ENCODE measurements at places on chromosomes 13 and 19.

DNA sequence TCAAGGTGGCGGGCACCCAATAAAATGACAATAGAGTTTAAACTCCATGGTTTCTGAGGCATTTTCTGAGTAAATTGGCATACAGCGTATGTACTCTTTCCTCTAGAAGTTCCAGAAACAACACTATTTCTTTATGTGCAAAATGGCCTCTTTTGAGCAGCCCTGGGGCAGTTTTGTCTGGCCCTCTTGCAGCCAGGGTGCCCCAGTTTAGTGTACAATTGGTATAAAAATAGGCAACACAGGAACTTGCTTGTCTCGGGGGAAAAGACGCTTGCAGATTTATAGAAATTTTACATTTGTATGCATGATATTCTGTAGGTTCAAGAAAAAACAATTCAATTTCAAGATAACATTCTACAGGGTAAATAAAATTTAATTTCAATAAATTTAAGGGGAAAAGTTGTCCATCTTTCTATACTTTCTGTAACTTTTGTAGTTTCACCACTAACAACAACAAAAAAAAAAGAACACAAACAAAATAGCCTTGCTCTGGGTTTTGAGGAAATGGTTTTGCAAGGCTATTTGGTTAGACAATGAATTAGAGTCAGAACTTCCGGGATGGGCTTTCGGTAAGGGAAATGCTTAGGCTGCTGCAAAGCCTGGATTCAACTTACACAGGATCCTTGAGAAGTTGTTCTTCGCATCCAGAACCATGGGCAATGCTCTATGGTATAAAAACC is 45.3 kb downstream of the LRCH1 start:
- no peak for DNase-seq

DNA sequence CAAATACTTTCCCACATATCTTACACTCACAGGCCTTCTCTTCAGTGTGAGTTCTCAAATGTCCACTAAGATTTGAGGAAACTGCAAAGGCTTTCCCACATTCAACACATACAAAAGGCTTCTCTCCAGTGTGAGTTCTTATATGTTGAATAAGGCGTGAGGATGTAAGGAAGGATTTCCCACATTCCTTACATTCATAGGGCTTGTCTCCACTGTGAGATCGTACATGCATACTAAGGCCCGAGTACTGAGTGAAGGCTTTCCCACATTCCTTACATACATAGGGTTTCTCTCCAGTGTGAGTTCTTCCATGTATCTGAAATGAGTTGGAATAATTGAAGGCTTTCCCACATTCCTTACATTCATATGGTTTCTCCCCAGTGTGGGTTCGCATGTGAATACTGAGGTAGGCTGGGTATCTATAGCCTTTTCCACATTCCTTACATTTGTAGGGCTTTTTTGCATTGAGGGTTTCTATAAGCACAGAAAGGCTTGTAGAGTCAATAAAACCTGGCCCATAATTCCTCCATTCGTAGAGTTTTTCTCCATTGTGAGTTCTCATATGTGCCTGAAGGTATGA is 9.6 kb downstream of the ZNF426 start:
- DNase-seq = no peak

GRCh38 chr19:39563408-39563807 is 23.4 kb upstream of the EID2 start:
- no peak for DNase-seq

DNA sequence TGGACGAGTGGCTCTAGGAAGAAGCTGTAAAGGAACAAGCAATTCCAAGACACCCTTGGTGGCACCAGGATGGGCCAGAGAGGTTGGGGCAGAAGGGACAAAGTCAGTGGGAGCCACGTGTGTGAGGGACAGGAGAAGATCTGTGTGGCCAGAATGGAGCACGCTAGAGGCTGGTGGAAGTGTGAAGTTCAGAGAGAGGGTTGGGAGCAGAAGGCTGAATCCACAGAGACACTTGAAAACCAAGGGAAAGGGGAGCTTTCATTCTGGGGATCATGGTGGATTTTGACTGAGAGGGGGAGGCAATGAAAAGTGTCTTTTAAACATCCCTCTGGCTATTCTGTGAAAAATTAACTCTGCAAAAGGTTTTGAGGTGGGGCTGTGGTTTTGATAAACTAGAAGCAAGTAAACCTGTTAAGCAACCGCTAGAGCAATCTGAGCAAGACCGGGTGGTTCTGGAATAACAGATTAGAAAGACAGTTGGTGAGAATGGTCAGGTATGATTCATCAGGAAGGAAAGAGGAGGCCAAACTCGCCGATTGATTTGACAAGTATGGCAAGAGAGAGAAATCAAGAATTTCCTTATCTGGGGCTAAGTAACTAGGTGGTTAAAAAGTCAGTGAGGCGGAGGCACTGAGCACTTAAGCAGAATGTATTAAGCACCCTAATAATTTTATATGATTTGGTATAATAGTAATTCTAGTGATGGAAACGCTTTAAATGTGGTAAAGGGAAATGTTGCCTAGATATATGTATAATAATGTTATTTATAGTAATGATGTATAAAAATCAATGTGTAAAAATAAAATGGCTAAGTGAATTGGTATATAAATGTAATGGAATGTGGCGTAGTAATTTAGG is 140.0 kb downstream of the MYO16 start:
- no peak for DNase-seq

- DNase-seq = peak; percentile 95
Measured at GRCh38 chr19:52897138-52897935, at the start of gene ZNF320. ZNF320 (minus strand) TSS chr19:52897635; CDS start chr19:52890255, 7,380 bp downstream.

DNA sequence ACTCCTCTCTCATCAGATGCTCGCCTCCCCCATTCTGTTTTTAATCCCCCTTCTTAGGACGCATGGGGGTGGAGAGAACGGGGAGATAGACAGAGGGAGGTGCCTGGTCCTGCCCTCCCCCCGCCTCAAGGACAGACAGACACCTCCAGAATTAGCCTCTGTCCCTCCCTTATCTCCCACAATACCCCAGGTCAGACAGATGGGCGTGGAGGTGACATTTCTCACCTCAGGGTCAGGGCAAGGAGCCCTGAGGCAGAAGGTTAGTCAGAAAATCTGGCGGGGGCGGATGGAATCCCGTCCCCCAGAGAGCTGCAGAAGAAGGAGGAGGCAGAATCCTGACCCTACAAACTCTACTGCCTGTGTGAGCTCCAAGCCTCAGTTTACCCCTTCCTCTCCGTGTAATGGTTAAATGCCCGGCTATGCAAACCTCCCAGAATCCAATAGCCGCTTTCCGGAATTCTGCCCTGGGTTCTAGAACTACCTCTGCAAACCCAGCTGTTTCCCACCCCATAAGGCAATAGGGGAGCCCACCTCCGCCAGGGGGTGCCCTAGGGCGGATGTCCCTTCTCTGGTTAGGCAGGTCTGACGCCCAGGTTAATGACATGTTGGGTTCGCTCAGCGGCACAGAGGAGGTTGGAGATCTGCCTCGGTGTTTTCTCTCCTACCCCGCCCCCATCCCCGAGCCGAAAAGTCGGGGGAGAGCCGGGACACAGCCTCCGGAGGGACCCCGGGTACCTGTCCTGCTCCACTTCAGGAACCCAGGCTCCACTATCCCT is 900 bp downstream of the PPP1R13L start:
- peak; percentile 56 for DNase-seq

GRCh38 chr13:34637138-34637537 is 304.9 kb upstream of the NBEA start:
- no peak for DNase-seq

- no peak for DNase-seq
Measured at GRCh38 chr19:6866741-6867151, 20.6 kb upstream of the ADGRE1 start.

DNA sequence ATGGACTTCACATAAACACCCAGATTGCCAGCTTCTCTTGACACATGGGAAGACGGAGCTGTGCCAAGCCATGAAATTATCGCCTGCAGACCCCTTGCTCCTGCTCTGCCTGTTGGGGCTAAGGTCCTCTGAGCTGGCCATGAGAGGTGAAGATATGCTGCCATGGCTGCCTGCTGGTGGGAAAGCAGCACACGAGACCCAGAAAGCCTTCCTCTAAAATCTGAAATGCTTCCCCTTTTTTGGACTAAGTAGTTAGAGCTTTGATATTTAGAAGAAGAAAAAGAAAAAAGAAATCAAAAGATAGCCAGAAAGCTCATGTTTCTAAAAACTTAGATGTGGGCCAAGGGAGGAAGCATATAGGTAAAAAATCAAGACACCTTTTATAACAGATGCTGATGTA is 11.2 kb downstream of the WDFY2 start:
- no peak for DNase-seq

DNA sequence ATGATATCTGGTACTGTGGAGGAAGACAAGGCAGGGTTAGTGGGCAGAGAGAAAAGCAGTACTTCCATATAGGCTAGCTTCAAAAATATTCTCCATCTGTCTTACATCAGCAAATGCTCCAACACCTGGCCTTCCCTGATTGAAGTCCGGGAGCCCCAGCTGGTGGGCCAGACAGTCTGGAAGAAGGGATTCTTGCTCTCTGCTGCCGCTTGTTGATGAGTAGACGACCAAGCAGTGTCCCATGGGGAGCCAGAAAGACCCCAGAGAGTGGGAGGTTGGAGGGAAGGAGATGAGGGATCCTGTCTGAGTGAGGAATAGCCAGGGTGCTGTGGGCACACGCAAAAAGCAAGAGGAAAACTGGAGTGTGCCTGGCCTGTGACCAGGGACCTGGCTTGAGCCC is 95.1 kb downstream of the ATP8A2 start:
- no peak for DNase-seq

DNA sequence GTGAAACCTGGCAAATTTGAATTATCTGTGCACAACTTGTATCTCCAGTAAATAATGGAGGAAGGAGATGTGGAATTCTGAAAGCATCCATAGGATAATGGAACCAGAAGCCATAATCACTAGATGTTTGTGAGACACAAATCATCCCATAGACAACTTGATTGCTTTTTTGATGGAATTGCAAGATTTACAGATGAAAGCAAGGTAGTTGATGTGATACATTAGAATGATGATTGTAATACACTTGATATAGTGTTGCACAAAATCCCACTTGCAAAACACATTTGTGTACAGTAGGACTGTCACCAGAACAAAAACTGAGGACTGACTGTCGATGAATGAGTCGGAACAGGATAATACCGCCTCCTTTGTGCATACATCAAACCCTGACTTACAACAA is 178.3 kb downstream of the IRS2 start:
- DNase-seq = no peak

DNA sequence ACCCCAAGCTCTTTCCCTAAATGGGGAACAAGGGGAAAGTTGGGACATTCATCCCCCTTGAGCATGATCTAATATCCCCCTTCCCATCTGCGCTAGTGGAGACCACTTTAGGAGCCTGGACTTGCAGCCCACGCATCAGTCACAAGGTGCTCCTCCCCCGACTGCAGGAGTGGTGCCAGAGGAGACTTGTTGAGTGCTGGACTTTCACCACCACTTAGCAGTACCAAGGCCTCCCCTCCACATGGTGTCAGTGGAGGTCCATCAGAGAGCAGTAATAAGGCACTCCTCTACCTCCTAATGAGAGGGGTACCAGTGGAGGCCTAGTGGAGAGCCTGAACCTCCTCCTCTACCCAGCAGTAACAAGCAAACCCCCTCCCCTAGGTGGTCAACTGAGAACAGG is 22.5 kb downstream of the CAB39L start:
- no peak for DNase-seq

DNA sequence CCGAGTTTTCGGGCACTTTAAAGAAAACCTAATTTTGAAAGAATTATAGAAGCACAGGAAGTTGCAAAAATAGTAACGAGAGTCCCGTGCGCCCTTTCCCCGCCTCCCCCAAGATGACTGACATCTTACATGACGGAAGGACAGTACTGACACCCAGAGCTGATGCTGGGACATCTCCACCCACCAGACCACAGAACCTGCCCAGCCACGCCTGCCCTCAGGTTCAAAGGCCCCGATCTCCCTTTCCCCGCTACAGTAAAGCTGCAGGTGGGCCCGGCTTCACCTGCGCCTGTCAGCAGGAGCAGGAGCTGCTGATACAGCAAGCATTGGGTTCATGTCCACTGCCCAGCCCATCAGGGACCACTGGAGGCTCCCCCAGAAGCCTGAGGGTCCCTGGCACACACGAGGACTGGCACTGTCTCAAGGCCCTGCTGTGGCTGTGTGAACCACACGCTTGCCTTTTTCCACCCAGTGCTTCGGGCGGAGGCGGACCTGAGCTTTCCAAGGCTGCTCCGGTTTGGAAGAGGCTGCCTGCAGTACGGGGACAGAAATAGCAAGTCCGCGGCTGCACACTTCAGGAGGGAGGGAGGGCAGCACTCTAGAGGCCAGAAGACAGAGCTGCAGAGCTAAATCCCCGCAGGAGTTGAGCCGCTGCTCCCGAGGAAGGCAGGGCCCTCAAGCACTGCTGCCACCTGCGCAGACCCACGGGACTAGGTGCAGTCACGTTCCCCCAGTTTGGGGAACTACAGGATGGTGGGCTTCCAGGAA is 8.7 kb downstream of the MAP2K2 start:
- peak; percentile 64 for DNase-seq

DNA sequence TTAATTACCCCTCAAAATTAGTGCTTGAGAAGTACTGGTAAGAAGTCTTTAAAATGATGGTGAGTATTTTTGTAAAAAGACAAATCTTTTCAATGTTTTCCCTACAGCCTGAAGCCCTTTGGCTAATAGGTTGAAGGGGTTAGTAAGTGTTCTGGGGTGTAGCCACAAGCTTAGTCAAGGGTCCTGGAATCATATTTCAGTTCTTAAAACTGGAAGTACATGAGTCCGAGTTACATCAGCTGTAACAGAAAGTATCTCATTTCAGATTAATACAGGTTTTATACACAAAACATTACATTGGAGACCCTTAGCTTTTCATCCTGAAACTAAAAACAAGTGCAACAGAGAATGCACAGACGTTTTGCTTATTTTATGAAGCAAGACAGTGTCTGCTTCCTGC is 52.7 kb upstream of the TEX29 start:
- DNase-seq = no peak

DNA sequence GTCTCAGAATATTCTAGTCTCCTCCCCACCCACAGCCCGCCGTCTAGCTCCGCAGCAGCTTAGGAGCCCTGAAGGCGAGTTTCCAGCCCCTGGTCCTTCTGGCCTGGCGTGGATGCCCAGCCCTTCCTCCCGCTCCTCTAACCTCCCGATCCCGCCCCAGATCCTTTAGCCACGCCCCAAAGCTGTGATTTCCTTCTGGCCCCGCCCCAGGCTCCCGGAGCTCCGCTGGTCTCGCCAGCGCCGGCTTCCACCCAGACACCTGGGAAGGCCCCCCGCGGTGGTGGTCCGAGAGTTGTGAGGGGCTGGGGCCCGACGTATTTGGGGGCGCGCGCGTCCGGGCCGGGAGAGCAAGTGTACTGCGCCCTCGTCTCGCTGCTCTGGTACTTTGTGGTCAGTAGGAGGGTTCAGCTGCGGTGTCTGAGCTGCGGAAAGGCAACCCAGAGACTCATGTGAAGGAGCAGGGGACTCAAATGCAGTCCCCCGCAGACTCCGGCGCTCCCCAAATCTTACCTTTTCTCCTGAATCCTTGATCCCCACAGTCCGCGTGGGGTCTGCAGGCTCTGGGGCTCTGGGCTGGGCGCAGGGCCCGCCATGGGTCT is at the start of gene CGB7:
Gene CGB7, minus strand, starts transcription at position 114 of the 599 bp plus-strand sequence. CDS start 2,374 bp downstream, outside the sequence.
- peak; percentile 40 for DNase-seq

GRCh38 chr19:55041627-55042343 is 3.7 kb upstream of the GP6 start:
- DNase-seq = no peak

GRCh38 chr19:23470873-23471545 is 75.7 kb upstream of the ZNF91 start:
- no peak for DNase-seq
